ENCODE measurements at places on chromosomes 7 and 10. TPM values are rescaled to one million over a fixed set of nuclear protein-coding genes. Genes with fewer than 3 reads are reported as not detected.
A peak's percentile ranks its signal among the peaks of the same experiment; 100 is the strongest.

DNA sequence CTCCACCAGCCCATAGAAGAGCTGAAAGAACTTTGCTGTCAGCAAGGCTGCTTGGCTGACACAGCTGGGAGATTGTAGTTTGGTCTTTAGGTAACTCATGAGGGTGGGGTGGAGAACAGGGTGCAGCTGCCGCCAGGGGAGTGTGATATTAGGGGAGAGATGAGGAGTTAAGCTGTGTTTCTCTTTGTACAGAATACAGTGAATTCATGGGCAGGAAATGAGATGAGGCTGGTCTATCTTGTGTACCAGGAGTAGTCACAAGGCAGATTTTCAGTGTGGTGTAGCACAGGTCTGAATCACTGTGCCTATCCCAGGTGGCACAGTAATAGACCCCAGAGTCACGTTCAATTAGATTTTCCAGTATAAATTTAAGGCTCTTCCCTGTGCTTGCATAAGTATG, 56.6 kb upstream of the TARP start:
- no peak for DNase-seq

- no peak for DNase-seq
Observed at GRCh38 chr10:86225103-86225782, 141.4 kb downstream of the GRID1 start.

DNA sequence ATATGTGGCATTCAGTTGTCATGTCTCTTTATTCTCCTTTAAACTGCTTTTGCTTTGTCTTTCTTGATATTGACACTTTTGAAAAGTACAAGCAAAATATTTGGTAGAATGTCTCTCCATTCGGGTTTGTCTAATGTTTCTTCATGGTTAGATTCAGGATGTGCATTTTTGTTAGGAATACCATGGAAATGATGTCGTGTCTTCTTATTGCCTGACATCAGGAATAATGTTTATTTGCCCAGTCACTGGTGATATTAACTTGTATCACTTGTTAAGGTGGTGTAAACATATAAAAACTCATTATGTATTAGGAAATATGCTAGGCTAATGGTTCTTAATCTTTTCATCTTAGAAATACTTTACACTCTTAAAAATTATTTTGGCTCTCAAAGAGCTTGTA, 43.4 kb downstream of the CDK1 start:
- no peak for DNase-seq

GRCh38 chr10:79284158-79284871, 63.0 kb upstream of the PPIF start:
- DNase-seq = no peak

- DNase-seq = no peak
Observed at GRCh38 chr7:751826-752225, 24.7 kb upstream of the PRKAR1B start.

GRCh38 chr10:50393784-50394467, 142.6 kb upstream of the ASAH2 start:
- peak; percentile 89 for DNase-seq

DNA sequence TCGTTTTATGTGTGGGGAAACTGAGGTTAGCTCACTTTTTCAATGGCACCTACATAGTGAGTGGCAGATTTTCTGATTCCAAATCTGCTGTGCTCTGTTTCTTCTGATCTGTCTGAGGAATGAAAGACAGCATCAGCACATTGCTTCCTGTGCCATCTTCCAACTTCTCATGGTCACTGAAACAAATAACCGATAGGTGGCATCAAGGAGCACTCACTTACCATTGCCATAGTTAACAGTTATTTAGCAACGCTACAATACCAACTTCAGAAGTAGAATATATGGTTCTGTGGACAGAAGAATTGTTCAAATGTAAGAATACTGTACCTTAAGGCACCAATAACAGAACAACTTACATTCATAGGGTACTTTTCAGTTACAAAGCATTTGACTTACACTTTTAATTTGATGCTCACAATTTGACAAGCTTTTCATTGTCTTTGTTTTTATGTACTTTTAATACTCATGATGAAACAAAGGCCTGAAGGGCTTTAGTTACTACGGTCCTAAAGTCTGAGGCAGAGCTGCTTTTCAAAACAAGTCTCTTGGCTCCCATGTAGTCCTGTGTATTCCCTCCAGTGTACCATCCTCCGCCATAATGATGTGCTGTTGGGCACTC, 228.9 kb upstream of the TCF7L2 start:
- peak; percentile 53 for DNase-seq

- no peak for DNase-seq
Observed at GRCh38 chr10:118840776-118841468, 86.2 kb upstream of the CACUL1 start.

DNA sequence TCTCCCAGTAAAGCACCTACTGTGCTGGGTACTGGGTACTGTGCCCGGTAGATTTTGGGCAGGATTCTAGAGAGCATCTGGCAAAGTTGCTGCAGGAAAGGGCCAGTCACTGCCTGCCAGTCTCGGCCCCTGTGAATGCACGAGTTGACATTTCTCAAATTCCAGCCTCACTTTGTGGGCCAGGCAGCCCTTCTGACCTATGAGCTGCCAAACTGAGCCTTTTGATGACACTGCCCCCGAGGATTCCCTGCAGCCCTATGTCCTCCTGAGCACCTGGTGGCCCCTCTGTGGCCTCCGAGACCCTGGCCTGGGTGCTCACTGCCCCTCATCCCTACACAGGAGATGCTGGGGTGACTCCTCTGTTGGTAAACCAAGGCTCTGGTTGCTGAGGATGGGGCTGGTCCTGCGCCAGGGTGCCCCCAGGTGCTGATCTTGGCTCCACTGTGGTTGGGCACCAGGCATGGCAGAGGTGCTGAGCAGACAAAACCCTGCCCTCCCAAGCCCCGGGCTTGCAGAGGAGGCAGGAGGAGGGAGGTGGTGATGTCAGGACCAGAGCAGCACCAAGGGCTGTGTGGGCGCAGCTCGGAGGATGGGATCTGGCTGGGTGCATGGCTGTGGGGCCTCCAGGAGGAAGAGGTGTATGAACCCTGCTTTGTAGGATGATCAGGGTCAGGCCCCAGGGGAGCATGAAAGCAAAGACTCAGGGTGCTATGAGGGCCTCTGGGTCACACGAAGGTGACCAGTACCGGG, 16.2 kb downstream of the LHPP start:
- no peak for DNase-seq

DNA sequence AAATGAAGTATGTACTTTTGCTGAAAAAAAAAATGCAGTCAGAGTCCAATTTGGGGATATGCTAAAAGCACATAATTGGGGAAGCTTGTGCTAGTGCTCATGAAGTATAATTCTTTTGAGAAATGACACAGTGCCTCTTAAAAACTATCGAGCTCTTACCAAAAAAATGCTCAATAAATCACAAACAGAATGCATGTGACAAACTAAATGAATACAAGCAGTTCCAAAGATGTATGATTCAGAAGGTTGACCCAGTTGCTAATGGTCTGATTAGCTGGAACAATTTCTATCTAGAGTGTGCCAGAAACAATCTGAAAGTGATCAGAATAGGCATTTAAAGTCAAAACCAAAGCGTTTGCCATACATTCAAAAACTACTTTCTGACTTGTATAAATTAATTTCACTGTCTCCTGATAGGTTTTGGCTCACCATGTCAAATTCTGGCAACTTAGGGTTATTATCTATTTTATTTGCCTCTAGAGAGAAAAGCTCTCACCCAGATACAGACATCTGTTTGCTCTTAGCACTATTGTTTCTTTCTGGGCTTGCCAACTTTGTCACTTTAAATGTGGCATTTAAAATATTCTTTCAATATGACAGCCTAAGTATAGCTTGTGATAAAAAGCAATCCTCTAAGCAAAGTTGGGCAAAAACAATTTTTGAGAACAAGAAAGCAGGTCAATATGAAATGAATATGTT, 114.7 kb upstream of the AHR start:
- peak; percentile 34 for DNase-seq

DNA sequence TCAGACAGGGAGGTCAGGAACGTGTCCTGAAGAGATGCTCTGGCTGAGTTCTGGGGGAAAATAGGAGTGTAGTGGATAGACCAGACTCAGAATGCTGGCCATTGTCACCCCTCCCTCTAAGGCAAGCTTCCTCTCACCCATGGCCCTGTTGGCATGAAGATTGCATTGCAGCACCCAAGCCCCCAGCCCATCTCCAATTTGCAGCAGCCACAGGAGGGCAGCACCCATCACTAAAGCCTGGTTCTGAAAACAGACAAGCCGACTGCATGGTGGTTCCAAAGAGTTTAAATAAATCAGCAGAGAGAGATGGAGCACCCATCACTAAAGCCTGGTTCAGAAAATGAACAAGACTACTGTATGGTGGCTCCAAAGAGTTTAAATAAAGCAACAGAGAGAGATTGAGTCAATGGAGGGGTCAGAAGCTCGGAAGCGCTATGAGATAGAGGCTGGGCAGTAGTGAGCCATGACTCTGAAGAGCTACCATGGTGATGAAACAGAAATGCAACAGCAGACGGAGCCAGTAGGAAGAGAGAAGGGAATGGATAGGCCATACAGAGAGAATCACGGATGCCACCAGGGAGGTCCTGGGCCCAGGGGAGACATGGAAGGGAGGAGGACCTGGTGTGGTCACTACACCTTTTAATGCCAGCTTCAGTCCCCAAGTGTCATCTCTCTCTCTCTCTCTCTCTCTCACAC, 237.9 kb upstream of the MYO3A start:
- DNase-seq = no peak

DNA sequence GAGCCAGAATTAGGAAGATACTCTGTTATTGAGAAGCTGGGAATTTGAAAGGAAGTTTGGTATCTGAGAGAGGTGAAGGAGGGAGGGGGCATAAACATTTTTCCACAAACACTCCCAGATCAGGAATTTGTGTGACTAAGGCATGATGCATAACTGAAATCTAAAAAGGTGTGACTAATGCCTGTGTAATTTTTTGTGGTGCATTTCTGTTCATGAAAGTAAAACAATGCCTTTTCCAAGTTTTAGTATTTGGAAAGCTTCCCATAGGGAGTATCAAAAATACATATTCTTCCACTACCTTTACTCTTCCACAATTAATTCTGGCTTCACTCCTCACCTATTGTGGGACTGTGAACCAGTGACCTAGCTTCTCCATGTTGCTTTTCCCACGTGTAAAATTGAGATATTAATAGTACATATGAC, 56.4 kb upstream of the CAV2 start:
- DNase-seq = peak; percentile 83

- peak; percentile 71 for DNase-seq
Observed at GRCh38 chr10:91883549-91884444, 25.5 kb downstream of the FGFBP3 start.

DNA sequence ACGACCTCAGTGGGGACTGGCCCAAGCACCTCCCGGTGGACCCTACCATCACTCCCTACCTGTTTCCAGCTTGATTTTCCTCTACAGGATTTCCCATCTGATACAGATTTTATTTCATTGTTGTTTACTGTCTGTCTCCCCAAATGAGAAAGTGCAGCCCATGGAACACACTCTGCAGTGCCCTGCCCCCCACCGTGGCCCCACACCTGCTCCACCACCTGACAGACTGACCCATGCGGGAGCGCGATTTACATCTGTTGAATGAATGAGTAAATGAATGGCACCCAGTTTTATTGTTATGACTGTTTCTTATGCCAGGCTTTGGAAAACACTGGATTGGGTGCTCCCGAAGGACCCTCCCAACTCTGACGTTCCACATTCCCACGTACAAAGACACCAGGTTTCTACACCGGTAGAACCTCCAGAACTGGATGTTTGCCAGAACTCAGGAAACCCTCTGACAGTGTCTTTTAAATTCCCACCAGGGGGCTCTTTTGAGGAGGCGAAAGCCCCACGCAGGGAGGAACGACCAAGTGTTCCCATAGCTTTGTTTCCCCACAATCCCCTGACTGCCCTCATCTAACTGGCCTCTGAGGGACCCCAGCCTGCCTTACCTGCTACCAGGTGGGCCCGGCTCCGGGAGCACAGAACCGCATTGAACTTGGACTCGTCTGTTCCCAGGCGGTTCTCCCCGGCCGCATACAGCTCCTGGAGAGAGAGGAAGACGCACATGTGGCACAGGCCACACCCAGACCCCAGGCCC, 29.0 kb downstream of the PLAC9 start:
- peak; percentile 27 for DNase-seq

DNA sequence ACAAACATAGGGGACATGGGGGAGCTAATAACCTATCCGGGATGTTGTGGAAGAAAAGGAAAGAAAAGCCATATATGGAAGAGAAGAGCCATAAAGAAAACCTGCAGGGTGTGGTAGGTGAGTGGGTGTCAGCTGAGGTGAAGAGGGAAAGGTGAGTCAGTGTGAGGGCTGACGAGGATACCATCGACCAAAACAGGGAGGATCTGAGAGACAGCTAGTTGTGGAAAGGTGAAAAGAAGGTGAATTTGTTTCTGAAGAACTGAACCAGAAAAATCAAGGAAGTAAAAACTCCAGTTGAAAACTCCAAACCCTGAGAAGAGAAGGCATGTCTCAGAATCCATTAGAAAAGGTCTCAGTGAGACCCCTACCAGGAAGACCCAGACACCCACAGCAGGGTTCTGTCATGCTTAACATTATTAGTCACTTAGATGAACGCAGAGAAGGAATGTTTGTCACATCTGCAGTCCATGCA, 4.1 kb downstream of the BLNK start:
- no peak for DNase-seq

- no peak for DNase-seq
Observed at GRCh38 chr7:2512713-2513112, 6.9 kb upstream of the LFNG start.

- DNase-seq = no peak
Observed at GRCh38 chr10:30464675-30465074, 30.7 kb downstream of the MAP3K8 start.

GRCh38 chr7:41467596-41467995, 235.3 kb downstream of the INHBA start:
- DNase-seq = no peak

DNA sequence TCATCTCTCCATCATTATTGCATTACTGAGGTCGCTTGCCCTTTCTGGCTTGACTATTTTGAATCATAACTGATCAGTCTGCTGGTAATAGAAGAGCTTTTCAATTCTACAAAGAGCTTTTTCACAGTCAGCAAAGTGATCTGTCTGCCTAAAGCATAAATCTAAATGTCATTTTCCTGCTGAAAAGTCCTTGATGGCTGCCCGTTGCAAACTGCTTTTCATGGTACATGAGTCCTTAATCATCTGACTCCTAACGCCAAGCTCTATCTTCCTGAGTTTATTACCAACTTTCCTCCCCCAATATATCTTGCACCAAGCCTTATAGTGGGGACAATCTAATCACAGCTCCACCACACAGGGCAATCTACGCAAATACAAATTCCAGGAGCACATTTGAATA, 39.8 kb downstream of the THSD7A start:
- no peak for DNase-seq

- no peak for DNase-seq
Observed at GRCh38 chr10:33680036-33680435, 345.6 kb upstream of the NRP1 start.

- peak; percentile 59 for DNase-seq
Observed at GRCh38 chr7:30510124-30511075, 5.8 kb upstream of the GGCT start.

Gene CYP26C1
- total RNA-seq = not detected

Gene PRRT4
- not detected for total RNA-seq

Gene FBXL13
- total RNA-seq = 1.3 TPM

Gene ECHDC3
- 1.3 TPM for total RNA-seq

Gene KCP
- total RNA-seq = not detected

Gene ZNF22
- 21.2 TPM for total RNA-seq

Gene TMEM178B
- 0.43 TPM for total RNA-seq

Gene ABCA13
- under 0.01 TPM for total RNA-seq

Gene COL26A1
- not detected for total RNA-seq

Gene CRCP
- total RNA-seq = 53.1 TPM

Gene PMS2
- 23.3 TPM for total RNA-seq

Measured in fibroblast of villous mesenchyme (primary cell).